Cardiac ventricle fibroblast (primary cell): ENCODE measurements at places on chromosomes 13 and 19. TPM values are rescaled to one million over a fixed set of nuclear protein-coding genes. Genes with fewer than 3 reads are reported as not detected.

SPRED3 gene
- 1.4 and 2.1 TPM in 2 replicates for total RNA-seq

ZNF442 gene
- total RNA-seq, result 1.3 and 2.2 TPM in 2 replicates

CEACAM8 gene
- not detected in 2 replicates for total RNA-seq

VAV1 gene
- not detected in 2 replicates for total RNA-seq

TEX29 gene
- total RNA-seq, result not detected in 2 replicates

PLVAP gene
- 0.20 and 0.31 TPM in 2 replicates for total RNA-seq

FFAR2 gene
- not detected in 2 replicates for total RNA-seq

FXYD1 gene
- total RNA-seq, result 1.3 and 14.8 TPM in 2 replicates

TPRX1 gene
- not detected in 2 replicates for total RNA-seq

CUL4A gene
- total RNA-seq, result 57.5 and 64.7 TPM in 2 replicates

TNFSF11 gene
- total RNA-seq, result 0.62 and 1.6 TPM in 2 replicates

SLC6A16 gene
- total RNA-seq, result 0.19 TPM in 1 of 2 replicates, not detected in the other

ZNF418 gene
- 1.9 and 3.7 TPM in 2 replicates for total RNA-seq

C19orf67 gene
- not detected in 2 replicates for total RNA-seq

FAM216B gene
- not detected in 2 replicates for total RNA-seq

DLL3 gene
- total RNA-seq, result 0.50 and 0.68 TPM in 2 replicates

CEACAM4 gene
- not detected in 2 replicates for total RNA-seq

MISP gene
- not detected in 2 replicates for total RNA-seq

KCNRG gene
- 0.44 and 3.0 TPM in 2 replicates for total RNA-seq

GTF2F2 gene
- 14.3 and 15.4 TPM in 2 replicates for total RNA-seq

SELENOV gene
- not detected in 2 replicates for total RNA-seq

ZNF560 gene
- not detected in 2 replicates for total RNA-seq

NCCRP1 gene
- not detected in 2 replicates for total RNA-seq
